ENCODE measurements at places on chromosomes 7 and 10.

- DNase-seq = no peak
These were observed 259.3 kb downstream of the SNX13 start for GRCh38 chr7:17680943-17681351.

DNA sequence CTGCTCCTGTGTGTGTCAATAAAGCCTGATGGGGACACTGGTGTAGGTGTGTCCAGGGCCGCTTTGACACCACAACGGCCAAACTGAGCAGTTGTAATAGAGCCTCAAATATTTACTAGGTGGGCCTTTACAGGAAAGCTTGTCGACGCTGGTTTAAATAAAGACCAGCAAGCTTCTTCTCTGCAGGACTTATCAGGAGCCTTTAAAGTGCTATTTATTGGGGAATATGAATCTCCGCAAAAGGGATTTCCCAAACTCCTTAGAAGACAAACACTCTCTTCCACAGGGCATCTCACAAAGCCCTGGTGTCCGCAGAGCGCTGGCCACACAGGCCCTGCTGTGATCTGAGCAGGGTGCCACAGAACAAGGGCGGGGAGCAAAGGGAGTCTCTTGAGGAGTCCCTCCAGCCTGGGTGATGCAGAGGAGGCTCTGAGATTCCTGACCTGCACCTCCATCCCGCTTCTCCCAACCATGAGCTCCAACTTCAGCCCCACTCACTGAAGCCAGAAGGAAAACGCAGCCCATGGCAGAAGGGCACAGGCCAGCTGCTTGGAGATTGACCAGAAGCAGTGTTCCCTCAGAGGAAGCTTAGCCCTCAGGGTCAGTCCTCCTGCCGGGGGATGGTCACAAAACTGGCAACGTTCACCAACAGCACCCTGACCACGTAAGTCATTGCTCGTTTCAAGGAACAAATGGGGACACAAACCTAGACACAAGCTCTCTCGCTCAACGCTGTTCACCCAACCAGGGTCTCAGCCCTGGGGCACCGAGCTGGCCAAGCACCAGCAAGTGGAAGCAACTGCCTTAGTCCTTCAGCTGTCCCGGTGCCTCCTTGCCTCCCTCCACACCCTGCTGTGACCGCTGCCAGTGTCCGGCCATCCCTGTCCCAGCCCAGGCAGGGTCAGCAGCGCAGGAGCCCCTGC is 129.5 kb downstream of the OAT start:
- no peak for DNase-seq

- DNase-seq = no peak
These were observed 81.7 kb downstream of the STK31 start for GRCh38 chr7:23791721-23792120.

- DNase-seq = no peak
These were observed 25.8 kb downstream of the LAMB4 start for GRCh38 chr7:108104324-108104723.

- DNase-seq = no peak
These were observed 6.7 kb upstream of the JAKMIP3 start for GRCh38 chr10:132058793-132059759.

DNA sequence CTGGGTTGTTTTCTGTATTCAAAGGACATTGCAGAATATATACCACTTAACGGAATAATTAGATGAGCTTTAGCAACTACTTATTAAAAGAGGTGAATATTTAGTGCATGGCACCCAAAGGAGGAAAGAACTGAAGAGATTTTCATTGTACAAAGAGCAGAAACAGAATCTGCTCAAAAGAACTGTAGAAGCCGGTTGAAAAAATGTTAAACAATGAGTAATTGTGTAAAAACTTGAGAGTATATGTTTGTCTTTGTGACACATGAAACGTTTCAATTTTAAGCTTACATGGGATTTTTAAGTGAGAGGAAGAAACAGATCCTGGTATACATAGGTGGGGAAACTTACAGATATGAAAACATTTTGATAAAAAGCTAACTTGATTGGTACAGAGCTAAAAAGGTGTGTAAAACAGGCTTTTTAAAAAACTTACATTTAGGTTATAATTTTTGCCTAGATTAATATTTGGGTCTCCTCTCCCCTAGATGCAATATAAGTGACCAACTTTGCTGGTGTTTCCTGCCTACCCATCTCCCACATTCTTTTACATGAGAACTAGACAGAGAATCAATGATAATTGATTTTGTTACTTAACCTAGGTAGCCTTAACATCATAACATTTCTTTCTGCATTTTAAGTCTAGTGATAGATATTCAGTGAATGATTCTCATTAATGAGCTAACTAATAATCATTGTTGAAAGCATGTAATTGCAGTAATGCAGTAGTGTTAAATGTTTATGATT is 6.8 kb downstream of the ARL5B start:
- DNase-seq = no peak

Measured in hypothalamus (tissue), 51 donors.